ENCODE measurements at places on chromosomes 3 and 15.

DNA sequence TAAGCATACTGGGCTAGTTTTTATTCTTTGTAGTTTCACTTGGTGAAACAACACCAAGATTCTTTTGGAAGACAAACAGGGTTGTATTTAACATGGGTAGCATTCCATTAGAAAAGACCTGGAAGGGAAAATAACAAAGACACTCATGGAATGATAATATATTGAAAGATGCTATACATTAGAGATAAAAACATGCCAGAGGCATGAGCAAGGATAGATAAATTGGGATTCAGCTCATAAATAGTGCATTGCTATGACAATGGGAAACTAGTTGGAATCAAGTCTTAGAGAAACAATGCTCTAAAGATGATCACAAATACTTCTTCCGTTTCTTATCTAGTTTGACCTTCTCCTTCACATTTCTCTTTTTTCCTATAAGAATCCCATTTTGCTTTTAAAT, 677.4 kb downstream of the ZNF385D start:
- DNase-seq = no peak

- DNase-seq = peak; percentile 35
Measured at GRCh38 chr3:150022381-150023238, 51.9 kb upstream of the PFN2 start.

GRCh38 chr3:194312743-194313281, 38.3 kb downstream of the CPN2 start:
- DNase-seq = peak; percentile 59

GRCh38 chr15:25072857-25073476, 118.2 kb downstream of the SNRPN start:
- DNase-seq = no peak

- DNase-seq = no peak
Measured at GRCh38 chr3:143120716-143121240, 1.2 kb downstream of the CHST2 start.

GRCh38 chr3:112472691-112473090, 26.6 kb downstream of the BTLA start:
- no peak for DNase-seq

DNA sequence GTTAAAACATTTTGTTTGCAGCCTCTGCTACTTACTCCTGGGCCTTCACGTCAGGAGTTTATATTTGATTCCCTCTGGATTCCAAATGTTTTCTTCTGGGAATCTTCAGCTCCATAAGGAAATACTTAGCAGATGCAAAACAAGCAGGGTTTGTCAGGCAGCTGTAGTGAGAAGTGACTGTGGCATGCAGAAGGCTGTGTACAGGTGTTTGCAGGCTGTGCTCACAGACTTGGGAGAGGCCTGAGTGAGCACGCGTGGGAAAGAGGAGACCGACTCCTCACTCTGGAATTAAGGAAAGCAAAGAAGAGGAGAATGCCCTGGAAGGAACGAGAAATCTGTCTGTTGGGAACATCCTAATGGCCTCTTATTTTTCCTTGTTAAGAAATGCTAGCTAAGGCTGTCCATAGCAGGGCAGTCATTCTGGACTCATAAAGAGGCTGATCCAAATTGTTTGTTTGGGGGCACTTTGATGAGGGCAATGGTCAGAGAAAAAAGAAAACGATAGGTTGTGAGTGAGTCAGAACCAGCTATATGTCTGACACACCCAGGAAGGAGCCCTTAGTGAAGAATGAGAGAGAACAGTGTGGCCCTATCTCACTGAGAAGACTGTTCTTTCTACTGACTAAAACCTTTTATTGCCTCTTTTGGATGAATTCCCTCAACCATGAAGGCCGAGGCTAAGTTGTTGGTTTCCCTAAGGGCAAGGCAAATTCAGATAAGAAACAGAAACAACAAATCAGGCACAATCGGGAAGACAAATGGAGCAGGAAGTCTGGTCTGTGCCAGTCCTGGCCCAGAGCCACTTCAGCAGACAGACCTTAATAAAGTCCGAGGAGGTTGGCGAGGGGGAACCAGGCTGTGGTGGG, 82.6 kb downstream of the TGFBR2 start:
- no peak for DNase-seq

DNA sequence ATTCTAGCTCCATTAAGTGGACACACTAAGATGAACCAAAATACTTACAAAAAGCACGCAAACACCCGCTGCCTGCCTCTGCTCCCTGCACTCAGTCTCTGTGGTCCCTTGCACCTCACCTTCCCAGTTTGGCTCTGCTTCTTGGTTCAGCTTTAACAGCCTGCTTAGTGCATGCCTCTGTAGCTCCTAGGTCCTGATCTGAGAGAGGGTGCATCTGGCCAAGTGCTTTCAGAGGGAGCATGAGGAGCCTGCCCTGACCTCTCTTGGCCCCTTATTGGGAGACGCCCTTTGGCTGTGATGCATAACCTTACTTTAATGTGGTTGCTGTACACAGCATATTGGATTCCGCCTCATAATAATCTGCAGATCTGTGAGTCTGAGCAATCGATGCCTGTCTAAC, 21.2 kb upstream of the ATP10A start:
- DNase-seq = no peak

- no peak for DNase-seq
Measured at GRCh38 chr15:66713843-66714508, 11.9 kb downstream of the SMAD6 start.

DNA sequence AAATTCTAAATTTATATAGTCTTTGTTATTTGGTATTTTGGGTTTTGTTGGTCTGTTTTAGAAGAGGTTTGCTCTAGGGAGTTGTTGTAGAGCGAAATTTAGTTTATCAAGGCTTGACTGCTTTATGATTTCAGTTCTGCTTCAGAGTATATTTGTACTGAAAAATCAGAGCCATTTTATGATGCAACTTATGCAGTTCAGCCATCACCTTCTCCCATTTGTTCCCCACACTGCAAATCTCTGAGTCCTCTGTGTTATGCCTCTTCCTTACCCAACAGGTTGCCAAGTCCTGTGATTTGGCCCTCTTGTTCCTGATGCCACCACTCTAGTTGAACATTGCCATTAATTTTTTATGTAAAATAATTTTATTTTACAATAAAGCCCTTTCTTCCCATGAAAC, 140.4 kb downstream of the ZNF609 start:
- no peak for DNase-seq

DNA sequence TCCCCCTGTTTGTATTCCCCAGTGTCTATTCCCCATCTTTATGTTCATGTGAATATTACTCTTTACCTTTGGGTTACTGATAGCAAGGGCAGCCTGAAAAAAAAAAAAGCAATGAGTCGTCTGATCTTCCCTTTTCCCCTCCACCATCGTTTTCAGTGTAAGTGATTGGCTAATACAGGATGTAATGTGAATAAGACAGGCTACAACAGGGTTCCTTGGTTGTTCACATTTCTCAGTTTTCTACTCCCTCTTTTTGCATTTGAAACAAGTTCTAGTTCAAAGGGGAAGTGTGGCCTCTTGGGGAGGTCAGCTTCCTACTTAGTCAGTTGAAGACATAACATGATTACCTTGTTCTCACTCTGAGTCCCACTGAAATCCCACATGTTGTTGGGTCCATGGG, 278.0 kb upstream of the TRIM42 start:
- no peak for DNase-seq

DNA sequence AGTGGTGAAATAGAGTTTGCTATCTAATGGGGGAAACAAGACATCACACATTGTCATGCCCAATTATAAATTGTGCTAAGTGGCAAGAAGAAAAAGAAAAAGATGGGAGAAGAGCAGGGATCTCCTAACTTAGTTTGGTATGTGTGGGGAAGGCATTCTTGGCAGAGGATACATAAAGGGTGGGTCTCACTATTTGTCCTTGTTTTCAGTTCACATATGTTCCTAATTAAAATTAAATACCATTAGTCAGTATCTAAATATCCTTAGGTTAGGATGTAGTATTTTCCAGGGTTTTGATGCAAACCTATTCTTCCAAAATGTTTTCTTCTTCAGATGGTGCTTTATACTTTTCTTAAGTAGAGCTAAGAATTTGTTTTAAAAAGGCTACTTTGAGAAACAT, 173.7 kb downstream of the B3GALNT1 start:
- DNase-seq = no peak

GRCh38 chr3:143821862-143822261, 26.4 kb downstream of the SLC9A9 start:
- DNase-seq = no peak

- DNase-seq = no peak
Measured at GRCh38 chr3:124619887-124620599, 110.2 kb upstream of the UMPS start.

DNA sequence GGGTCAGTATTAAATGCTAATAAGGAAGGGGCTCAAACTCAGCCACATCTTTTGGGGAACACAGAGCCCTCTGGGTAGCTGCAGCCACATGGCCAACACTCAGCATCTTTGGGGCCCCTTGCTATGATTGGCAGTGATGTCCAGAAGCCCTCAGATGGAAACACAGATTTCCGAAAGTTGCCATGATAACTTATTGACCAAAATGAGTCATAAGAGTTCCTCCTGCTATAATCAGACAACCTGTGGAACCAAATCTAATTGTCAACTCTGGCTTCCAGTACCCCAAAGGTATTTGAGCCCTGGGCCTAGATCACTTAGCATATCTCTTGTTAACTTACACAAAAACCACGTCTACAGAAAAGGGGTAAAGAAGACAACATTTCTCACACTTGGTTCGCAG, 392.2 kb downstream of the KCNH8 start:
- DNase-seq = no peak

GRCh38 chr3:23183731-23184130, 19.4 kb upstream of the UBE2E2 start:
- DNase-seq = no peak

DNA sequence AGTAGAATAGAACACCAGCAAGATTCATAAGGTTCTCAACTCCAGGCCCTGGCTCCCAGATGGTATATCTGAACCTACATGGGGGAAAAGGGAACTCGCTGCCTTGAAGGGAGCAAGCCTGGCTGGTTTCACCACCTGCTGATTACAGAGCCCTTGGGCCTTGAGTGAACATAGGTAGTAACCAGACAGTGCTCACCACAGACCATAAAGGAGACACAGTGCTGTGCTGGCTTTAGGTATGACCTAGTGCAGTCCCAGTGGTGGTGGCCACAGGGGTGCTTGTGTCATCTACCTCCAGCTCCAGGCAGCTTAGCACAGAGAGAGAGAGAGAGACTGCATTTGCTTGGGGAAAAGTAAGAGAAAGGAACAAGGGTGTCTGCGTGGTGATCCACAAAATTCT, 409.8 kb downstream of the FGF12 start:
- no peak for DNase-seq

- no peak for DNase-seq
Measured at GRCh38 chr3:165259541-165260193, 63.5 kb upstream of the SLITRK3 start.

- no peak for DNase-seq
Measured at GRCh38 chr3:99862208-99862607, 44.5 kb downstream of the CMSS1 start.

All from NCI-H510A treated with DMSO at 0.1 percent for 48 hours (cell line).